Epithelial cell of proximal tubule (primary cell): ENCODE measurements at places on chromosomes 11 and 22.
A peak's percentile ranks its signal among the peaks of the same experiment; 100 is the strongest.

DNA sequence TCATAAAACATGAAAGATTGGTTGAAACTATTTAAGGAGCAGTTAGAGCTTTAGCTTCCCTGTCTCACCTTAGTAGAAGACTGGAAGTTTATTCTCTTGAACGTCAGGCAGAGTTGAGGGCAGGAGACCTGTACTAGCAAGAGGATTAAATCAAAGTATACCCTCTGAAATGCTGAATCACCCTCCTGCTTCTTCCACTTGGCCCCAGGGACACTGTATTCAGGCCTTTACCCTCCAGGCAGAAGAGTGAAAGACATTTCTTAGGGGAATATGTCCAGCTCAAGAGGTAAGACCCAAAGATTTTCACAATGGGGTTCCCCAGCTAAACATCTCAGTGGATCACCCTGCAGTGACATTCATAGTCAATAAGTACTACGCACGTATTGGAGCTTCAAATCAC, 11.9 kb downstream of the APOA4 start:
- no peak for DNase-seq

DNA sequence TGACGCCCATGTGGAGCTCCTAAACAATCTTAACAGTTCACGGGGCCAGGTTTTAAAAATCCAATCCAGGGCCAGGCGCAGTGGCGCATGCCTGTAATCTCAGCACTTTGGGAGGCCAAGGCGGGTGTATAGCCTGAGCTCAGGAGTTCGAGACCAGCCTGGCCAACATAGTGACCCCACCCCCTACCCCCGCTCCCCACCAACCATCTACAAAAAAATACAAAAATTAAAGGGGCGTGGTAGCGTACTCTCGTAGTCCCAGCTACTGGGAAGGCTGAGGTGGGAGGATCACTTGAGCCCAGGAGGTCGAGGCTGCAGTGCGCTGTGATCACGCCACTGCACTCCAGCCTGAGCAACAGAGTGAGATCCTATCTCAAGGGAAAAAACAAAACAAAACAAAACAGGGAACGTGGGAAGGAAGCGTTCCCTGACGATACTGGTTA, 689 bp upstream of the SART1 start:
- no peak for DNase-seq

DNA sequence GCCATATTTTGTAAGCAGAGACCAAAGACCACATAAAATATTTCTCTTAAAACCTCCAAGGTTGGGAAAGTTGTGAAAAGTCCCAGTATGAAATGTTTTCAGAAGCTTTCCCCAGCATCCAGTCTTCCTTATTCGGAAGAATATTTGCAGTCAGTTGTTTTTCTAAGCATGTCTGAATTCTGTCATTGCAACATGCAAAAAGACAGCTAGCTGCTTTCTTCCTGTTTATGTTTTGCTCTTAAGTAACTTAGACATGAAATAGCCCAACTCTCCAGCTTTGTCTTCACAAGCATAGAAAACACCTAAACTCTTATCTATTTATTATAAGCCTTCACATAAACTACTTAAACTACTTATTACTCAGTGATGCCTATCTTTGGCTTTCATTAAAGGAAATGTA, 57.9 kb upstream of the MMP13 start:
- no peak for DNase-seq

DNA sequence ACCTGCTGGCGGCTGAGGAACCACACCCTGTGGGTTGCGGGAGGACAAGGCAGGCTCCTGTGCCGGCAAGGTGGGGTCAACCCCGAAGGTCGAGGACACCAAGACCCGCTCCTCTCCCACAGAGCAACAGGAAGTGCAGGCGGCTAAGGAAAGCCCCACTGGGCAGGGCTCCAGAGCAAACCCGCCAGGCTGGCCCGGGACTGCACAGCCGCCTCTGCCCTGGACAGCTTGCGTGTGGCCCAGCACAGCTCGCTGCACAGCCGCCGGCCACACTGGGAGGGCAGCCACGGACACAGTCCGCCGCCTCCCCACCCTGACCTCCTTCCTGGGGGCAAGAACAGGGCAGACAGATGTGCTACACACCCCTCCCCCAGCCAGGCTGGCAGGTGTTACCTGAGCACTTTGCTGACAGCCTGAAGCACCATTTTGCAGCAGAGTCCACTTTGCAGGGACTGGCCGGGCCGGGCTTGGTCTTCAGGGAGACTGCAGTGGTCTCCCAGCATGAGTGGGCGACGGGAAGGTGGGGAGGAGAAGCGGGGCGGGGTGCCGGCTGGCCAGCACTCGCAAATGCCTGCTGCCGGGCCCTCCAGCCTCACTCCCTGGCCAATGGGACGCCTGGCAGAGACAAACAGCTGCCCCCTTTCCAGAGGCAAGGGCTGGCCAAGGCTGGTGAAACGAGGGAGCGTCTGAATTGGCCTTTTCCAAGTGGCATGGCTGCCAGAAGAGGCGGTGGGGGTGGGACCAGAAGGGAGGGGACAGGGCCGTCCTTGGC, at the start of gene MOB2:
Gene MOB2 (minus strand): TSS at position 726 of the 772 bp plus-strand sequence. CDS start 223 bp downstream, at position 503.
- no peak for DNase-seq

- DNase-seq, result peak; percentile 6
Measured at GRCh38 chr11:34468209-34468841, 29.6 kb downstream of the CAT start.

DNA sequence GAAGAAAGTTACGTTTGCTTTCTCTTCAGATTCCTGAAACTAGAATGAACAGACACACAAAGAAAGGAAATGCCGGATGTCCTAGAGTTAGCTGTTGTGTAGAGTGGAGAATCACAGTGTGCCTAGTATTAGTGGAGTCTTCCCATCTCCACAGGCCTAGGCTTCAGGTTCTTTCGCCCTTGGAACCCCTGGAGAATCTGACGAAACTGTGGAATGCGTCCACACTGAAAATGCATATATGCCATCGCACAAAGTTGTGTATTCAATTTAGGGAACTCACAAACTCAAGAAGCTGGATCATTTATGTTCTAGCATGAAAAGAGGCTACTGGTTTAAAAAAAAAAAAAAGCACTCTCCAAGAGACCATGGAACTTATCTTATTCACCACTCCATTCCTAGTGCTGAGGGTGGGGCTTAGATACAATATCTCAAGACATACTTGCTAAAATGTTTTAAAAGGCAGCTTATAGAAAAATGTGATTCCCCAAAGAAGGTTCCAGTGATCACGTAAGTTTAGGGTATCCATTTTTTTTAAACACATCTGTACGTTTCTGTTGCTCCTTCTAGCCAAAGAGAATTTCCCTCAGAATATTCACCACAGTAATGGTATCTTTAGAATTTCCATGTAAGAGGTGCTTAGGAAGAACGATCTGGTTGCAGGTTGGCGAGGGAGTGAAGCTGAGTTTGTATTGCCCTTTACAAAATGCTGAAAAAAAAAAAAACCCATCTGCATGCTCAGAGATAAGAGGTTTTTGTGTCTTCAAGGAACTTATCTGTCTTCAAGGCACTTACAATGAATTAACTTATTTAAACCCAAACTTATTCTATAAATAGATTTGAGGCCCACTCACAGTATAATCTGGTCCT, 20.0 kb downstream of the MAML2 start:
- DNase-seq, result no peak

GRCh38 chr11:47532597-47533213, 20.2 kb downstream of the CELF1 start:
- no peak for DNase-seq

DNA sequence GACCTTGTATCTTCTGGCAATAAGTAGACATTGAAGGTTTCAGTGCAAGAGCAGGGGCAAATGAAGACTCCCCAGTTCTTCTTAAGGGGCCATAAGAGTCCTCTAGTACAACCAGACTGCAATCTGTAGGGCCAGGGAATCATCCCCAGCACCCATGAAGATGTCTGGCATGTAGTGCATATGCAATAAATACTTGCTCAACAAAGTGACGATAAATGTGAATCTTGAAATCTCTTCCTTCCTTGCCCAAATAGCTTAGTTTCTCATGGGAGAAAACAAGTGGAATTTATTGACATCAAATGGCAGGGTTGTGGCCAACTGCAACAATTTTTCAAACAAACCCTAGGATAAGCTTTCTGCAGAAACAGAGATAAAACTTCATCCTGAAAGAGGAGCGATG, 107.6 kb downstream of the ABTB2 start:
- DNase-seq, result no peak

GRCh38 chr11:2305788-2306451, 4.1 kb downstream of the TSPAN32 start:
- no peak for DNase-seq

DNA sequence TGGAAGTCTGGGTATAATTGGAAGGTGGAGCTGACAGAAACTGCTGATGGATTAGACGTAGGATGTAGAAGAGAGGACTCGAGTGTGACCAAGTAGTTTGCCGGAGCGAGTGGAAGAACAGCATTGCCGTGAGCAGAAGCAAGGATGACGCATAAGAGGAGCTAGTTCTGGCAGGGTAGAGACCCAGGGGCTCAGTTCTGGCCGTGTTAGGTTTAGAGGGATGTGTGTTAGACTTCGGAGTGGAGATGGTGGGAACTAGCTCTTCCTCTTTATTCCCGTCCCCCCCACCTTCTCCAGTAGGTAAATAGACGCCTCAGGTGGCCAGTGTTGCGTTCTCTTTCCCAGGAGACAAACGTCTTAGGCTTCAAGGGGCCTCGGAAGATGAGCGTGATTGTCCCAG, 19.1 kb downstream of the TUB start:
- no peak for DNase-seq

- no peak for DNase-seq
Measured at GRCh38 chr22:36395915-36396314, 8.1 kb upstream of the MYH9 start.

- DNase-seq, result no peak
Measured at GRCh38 chr11:89612096-89612495, 98.0 kb upstream of the TRIM77 start.

GRCh38 chr11:75376175-75376574, 23.1 kb upstream of the RPS3 start:
- no peak for DNase-seq

DNA sequence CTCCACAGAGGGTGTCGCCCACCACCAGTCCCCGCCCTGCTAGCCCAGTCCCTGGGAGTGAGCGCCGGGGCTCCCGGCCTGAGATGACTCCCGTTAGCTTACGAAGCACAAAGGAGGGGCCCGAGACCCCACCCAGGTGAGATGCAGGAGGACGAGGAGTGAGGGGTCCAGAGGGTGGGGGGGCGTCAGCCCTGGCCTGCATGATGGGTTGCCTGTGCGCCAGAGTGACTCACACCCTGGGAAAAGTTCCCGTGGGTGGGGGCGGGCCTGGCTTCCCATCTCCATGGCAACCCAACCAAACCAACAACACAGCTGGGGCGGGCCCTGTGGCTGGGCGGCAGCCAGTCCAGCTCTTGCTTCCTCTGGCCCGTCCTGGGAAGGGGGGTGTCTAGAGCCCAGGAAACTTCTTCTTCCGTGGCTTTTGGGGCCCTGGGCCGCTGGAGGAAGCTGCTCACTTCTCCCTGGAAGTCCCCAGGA, 4.5 kb downstream of the GAS2L1 start:
- DNase-seq, result peak; percentile 54

DNA sequence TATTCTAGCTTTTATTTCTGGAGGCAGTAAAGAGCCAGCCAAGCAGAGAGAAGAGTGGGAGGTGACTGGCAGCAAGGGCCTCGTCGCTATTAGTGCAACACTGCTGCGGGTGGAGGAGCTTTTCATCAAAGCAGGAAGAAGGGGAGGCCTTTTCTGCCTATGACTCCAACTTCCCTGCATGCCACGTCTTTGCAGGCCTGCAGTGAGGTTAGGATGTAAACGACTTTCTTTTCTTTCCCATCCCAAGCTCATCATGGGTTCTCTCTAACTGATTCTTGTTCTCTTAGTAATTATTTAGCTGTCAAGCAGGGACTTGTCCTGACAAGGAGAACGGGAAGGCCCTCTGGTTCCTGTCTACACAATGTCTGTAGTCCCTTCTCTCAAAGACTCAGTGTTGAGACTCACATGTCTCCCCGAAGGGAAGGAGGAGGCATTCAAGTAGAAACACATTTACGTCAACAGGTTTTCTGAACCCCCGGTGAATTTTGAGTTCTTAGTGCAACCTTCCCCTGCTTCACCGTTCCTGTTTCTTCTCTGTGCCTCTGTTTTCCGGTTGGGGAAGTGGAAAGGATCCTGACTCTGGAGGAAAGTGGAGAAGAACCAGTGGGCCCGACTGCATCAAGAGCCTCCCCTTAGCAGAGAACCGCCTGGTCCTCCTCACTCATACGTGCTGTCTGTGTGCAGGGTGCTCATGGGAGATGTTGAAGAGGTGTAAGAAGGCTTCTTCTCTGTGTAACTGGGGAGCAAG, 56.9 kb downstream of the PACS1 start:
- no peak for DNase-seq

DNA sequence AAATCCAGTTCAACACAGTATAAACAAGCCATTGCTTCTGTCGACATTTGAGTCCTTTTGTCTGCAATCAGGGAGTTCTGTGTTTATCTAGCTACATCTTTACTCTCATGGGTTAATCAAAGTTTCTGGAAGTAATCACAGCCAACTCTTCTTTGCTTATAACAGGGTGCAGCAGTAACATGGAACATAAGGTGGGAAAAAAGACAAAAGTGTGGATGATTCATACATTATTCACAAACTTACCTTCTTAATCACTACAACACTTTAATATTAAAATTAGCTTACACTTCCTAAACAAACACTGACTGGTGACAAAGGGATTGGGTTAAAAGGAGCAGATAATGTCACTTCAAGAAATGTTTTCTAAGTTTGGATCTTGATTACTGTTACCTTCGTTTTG, 44.7 kb downstream of the SNX19 start:
- no peak for DNase-seq

DNA sequence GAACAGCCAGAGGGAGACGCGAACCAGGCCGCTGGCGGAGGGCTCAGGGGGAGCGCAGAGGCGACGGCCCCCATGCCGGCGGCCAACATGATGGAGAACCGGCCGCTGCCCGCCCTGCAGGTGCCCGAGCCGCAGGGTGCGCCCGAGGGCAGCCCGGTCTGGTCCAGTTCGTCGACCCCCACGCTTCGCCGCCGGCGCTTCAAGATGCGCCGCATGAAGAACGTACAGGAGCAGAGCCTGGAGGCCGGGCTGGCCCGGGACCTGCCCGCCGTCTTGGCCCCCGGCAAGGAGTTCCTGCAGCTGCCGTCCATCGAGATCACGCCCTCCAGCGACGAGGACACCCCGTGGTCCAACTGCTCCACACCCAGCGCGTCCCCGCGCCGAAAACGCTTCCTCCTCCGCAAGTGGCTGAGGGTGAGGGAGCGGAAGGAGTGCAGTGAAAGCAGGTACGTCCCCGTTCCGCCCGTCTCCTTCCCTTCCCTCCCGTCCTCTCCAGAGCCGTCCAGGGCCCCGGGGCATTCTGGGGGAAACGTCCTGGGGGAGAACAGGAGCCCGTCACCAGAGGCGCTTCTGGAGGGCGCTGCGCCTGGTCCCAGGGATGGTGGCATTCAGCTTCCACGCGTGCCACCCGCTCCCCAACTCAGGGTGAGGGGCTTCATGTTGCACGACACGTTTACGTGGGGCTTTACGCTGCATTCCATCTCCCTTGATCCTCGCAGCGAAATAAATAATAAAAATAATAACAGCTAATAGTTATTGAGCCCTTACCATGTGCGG, 840 bp downstream of the GRAMD1B start:
- DNase-seq, result no peak

DNA sequence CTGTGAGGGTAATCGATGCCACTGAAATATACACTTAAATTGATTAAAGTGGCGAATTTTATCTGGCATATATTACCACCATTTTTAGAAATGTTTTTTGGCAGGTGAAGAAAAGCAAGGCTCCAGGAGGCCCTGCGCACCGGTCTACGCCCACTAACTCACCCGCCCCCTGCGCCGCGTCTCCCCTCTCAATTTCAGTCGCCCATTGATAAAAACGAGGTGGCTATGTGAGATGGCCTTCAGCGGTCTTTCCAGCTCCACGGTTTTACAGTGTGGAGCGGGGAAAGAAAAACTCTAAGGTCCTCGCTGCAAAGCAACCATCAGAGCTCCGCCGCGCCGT, 602 bp upstream of the AQP11 start:
- DNase-seq, result no peak
